ENCODE measurements at places on chromosomes 4 and X.

GRCh38 chr4:7842384-7843279, 97.0 kb downstream of the AFAP1 start:
- no peak for DNase-seq

DNA sequence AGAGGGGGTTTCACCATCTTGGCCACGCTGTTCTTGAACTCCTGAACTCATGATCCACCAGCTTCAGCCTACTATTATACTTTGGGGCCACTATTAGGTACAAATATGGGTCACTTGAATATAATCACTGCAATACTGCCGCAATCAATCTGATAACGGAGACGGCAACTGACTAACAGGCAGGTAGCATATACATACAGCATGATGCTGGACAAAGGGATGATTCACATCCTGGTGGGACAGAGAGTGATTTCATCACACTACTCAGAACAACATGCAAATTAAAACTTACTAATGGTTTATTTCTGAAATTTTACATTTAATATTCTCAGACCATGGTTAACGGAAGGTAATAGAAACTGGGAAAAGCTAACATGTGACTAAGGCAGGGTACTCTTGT, 10.9 kb downstream of the LRBA start:
- DNase-seq = no peak

DNA sequence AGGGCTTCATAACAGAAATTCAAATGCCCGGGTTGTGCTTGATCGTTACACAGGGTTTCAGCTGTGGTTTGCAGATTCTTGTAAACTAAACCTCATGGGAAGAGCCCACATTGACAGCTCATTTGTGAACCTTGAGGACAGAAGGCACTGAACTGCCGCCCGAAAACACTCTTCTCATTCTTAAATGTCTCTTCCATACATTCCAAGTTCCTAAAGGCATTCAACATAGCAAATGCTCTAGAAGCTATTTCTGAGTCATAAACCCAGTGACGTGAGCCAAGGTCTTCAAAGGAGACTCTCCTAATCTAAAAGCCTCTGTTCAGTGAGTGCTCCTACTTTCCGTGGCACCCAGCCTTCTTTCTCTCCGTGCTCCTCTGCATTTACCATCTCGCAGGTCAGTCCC, 737.8 kb upstream of the FRG1 start:
- no peak for DNase-seq

GRCh38 chrX:103626855-103627254, 1.9 kb upstream of the TCEAL1 start:
- DNase-seq = no peak

- DNase-seq = no peak
Measured at GRCh38 chrX:155864655-155865054, 16.5 kb upstream of the VAMP7 start.

DNA sequence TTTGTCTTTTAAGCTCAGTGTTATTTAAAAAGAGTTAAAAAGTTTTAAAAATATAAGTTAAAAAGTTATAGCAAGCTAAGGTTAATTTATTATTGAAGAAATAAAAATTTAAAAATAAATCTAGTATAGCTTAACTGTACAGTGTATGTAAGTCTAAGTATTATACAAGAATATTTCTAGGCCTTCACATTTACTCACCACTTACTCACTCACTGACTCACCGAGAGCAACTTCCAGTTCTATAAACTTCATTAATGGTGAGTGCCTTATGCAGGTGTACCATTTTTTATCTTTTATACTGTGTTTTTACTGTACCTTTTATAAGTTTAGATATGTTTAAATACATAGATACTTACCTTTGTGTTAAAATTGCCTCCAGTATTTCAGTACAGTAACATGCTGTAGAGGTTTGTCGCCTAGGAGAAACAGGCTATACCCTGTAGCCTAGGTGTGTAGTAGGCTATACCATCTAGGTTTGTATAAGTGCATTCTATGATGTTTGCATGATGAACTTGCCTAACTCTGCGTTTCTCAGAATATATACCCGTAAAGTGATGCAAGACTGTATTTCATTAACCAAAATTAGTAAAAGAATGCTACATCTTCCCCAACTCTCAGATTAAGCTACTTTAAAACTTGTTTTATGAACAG, 202.9 kb downstream of the CFAP299 start:
- DNase-seq = no peak

DNA sequence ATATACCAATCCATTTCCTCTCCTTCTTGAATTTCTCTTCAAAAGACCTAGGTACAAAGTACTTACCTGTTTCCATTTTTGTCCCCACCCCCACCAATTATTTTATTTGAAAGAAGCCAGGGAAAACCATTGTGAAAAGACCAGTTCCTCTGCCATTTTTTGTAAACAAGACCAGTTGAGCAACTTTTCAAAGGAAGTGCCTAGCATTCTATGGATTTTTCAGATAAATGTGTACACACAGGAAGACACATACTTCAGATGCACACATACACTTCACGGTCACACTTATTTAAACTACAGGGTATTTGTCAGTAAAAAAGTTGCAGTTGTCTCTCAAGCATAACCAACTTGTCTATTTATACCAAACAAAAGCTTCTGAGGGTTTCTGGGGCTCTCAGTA, 587.2 kb upstream of the KLHL4 start:
- DNase-seq = no peak

- no peak for DNase-seq
Measured at GRCh38 chrX:31706466-31706865, 634.6 kb upstream of the FTHL17 start.

DNA sequence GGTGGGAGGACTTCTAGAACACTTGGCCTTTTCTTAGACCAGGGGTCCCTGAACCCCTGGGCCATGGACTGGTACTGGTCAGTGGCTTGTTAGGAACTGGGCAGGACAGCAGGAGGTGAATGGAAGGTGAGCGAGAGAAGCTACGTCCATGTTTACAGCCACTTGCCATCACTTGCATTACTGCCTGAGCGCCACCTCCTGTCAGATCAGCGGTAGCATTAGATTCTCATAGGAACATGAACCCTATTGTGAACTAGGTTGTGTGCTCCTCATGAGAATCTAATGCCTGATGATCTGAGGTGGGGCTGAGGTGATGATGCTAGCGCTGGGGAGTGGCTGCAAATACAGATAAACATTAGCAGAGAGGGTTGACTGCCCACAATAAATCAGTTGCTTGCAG, 100.9 kb upstream of the IGFBP7 start:
- no peak for DNase-seq

GRCh38 chrX:46255046-46255445, 290.2 kb downstream of the ZNF674 start:
- no peak for DNase-seq

DNA sequence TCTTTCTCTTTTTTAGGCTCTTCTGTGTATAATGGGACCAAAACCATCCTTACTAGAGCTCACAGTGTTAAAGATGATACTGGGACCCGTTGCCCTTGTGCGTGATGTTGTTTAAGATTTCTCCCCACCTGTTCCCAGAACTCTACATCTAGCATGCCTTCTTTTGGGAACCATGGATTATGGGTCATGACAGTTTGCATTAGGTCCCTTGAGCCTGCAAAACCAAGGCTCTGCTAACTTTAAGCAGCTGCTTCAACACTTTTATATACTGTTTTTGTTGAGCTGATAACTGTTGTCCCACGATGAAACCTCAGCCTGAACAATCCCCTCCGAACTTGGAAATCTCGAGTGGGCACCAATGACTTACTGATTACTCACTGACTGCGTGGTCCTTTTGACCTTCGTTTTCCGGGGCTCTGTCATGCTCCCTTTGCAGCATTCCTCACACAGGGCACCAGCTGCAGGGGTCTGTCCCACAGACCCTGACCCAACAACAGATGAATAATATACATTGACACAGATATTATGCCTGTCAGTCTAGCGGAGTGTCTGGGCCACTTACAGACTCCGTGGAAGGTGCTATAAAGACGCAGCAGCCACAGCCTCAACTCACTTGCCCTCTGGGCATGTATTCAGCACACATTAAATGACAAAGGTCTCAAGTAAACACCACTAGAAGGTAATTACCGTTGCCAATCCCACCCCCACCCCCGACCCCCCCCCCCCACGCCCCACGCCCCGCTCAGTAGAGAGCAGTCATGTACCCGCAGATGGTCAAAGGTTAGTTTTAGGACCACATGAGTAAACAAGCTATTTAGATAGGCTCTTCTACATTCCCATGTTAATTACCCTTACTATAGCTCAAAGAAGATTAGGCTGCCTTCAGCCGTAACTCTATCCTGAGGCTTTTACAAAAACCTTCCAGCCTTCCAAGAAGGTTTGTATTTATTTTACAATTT, 162.0 kb upstream of the WDFY3 start:
- no peak for DNase-seq

DNA sequence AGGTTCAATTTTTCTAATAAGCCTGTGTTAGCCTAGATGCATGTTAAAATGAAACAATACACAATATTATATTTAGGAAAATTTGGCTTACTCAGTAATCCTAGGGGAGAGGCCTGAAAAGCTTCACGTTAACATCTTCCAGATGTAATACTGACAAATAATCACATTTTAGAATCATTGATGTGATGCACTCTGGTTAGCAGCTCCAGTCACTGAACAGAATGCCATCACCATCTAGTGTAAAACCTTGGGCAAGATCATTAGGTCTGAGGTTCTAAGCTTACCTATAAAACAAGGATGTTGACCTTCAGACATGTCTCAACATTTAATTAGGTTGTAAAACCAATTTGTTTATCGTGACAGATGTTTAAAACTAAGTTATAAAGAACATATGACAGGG, 1704.8 kb downstream of the STIM2 start:
- DNase-seq = no peak

- no peak for DNase-seq
Measured at GRCh38 chr4:3791910-3792542, 25.8 kb downstream of the ADRA2C start.

DNA sequence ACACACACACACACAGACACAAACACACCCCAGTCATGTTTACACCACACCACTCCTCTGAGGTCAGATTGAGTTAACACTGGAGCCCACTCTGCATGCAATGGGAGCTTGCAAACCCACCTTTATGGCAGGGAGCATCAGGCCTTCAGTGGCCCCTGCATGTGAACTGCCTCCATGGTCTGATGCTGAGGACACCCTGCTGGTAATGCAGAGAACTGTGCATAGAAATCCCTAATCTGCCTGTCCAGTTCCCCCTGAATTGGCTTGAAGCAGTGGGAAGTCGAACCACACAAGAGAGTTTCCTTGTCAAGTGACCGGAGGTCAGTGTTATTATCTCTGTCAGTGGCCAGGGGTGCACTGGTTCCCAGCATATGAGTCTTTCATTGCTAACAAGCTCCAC, 59.8 kb downstream of the ANOS1 start:
- DNase-seq = no peak

DNA sequence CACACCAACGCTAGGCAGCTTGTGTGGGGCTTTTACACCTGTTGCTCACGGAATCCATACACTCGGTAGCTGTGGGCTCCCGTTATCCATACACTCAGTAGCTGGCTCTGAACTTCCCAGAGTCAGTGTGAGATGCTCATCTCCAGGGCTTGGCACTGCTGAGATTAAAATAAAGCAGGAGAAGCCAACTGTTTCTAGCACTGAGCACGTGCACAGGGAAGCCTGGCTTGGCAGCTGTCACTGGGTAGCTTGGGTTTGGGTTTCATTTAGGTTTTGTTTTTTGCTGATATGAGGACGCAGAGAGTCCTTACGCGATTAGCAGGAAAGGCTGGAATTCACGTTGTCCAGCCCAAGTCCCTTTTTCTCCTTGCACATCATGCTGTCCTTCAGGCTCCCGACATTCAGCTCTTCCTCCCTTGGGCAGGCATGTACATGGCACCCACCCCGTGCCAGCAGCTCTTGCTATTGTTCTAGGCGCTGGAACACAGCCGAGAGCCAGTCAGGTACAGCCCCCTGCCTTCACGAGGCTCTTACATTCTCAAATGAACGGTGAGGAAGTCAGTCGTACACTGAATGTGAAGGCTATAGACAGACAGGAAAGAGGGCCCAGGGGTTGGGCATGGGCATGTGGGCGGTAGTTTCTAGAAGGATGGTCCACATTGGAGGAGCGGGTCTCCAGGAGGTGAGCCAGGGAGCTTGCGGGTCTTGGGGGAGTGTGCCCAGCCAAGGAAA, 25.9 kb downstream of the NSG1 start:
- DNase-seq = no peak

DNA sequence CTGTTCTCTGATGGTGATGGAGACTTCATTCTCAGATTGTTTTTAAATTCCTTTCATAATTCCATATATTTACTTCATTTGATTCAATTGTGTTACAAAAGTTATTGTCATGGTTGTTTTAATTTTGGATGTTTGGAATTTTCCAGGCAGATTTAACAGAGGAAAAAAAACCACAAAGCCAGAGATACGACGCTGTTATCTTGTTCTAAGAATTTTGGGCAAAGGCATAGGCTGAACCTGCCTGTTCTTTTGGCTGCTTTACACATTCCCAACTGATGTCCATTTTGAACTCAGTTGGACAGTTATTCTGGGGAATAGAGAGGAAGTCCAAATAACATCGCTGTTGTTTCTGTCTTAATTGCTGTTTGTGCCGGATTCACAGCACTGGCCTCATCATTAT, 65.7 kb downstream of the LINC00632 start:
- no peak for DNase-seq

GRCh38 chr4:115158296-115158695, 44.9 kb upstream of the NDST4 start:
- DNase-seq = no peak

GRCh38 chr4:63788271-63788670, 621.0 kb downstream of the TECRL start:
- DNase-seq = no peak

- no peak for DNase-seq
Measured at GRCh38 chr4:163113921-163114713, 52.6 kb downstream of the NAF1 start.

- DNase-seq = no peak
Measured at GRCh38 chr4:139806929-139807328, 141.3 kb downstream of the MGST2 start.

GRCh38 chrX:99271641-99272040, 1138.4 kb downstream of the PCDH19 start:
- DNase-seq = no peak

DNA sequence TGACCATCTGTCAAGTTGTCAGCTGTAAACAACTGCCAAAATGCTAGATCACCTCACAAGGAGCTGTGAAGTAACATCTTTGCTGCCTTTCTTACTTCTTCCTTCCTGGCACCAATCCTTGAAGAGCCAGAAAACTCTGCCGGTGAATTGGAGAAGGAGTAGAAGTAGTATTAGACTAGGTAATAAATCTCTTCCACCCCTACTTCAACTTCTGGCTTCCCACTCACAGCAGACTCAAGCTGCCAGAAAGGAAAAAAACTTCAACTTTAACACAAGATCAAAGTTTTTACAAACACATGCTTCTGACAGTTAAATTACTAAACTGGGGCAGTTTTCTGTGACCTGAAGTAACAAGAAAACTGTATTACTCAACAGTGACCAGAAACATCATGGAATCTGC, 164.7 kb upstream of the SLC7A11 start:
- DNase-seq = no peak

DNA sequence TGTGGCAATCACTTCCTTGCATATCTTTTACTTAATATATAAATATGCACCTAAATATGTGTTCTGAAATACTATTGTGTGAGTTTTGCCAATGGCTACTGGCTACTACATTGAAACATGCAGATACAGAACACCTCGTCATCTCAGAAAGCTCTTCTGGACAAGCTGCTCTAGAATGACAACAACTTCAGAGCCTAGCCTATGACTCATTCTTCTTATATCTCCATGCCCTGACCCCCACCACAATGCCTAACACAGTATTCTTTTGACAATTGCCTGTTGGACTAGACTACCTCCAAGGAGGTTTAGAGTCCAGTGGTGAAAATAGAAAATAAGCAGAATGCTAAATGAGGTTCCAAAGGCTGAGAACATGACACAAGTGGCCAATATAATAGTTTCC, 17.6 kb upstream of the DMP1 start:
- no peak for DNase-seq

Measured in iPS DF 19.7 (cell line).